ENCODE measurements at places on chromosomes 6 and 20. TPM values are rescaled to one million over a fixed set of nuclear protein-coding genes. Genes with fewer than 3 reads are reported as not detected.

Gene CTAGE9
- polyA plus RNA-seq = not detected

Gene BPIFB1
- not detected for polyA plus RNA-seq

Gene EPHA7
- polyA plus RNA-seq = not detected

Gene ECT2L
- polyA plus RNA-seq = 0.20 TPM

Gene RPRD1B
- 6.0 TPM for polyA plus RNA-seq

Gene PROKR2
- polyA plus RNA-seq = not detected

Gene ARMC2
- polyA plus RNA-seq = 4.4 TPM

Gene STX11
- polyA plus RNA-seq = 14.6 TPM

Gene KPNA5
- polyA plus RNA-seq = 11.5 TPM

Data from B cell (primary cell).